Fibroblast of mammary gland (primary cell): ENCODE measurements at places on chromosomes 2 and 18.

DNA sequence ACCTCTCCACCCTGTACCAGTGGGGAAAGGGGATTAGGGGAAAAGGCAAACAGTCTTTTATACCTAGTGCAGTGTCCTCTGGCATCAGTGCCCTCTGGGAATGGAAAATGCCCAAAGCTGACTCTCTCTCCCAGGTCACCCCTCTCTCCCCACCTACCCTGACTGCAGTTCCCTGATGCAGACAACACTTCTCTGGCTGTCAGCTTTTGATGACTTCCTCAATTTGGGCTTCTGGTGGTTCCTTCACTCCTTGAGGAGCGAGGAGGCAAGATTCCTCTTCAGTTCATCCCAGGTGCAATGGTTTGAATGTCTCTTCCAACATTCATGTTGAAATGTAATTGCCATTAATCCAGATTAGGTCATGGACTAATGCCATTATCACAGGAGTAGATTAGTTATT is 19.7 kb upstream of the PPM1B start:
- DNase-seq: no peak

DNA sequence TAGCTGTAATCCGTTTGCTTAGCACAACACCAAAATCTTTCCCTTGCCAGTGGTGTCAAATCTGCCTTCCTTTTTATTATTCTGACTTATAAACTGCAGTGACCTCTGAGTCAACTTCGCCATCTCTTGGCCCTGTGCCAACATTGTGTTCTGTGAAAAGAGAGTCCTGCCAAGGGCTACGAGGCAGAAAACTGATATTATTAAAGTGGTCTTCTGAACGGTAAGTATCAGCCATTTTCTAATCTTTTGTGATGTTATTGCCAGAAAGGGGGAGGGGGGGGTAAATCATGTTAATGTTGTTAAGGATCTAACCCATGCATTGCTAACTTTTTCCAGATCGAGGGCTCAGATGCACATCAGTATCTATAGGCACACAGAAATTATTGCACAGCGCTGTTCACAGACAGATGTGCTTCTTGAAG is 121.5 kb upstream of the LTBP1 start:
- peak; percentile 53 for DNase-seq

- no peak for DNase-seq
Observed at GRCh38 chr2:127429844-127430425, 11.7 kb downstream of the PROC start.

- DNase-seq: no peak
Observed at GRCh38 chr18:47560723-47561715, 309.6 kb upstream of the SKOR2 start.

DNA sequence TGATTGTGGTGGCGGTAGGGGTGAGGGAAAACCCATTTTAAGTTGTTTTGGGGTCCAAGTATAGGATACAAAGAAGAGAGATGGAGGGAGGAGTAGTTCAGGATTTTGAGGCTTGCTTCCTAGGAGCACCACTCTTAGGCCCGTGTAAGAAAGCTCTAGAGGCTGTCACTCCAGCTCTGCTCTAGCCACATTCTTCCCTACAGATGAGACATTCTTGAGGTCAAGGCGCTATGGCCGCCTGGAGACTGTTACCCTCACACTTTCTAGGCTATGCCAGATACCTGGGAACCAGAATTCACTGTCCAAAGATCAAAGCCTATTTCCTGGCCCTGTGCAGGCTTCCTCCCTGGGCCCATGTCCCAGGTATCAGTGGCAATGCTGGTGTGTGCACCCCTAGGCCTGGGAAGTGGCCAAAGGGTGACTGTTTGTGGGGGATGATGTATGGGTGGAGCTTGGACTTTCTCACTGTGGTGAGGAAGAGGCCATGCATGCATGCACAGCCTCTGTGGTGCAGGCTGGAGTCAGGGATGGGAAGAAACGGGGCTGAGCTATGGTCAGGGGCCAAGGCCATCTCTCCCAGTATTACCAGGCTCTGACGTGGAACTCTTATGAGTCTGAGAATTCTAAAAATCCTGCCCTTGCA is 7.0 kb upstream of the TTL start:
- DNase-seq: peak; percentile 71

DNA sequence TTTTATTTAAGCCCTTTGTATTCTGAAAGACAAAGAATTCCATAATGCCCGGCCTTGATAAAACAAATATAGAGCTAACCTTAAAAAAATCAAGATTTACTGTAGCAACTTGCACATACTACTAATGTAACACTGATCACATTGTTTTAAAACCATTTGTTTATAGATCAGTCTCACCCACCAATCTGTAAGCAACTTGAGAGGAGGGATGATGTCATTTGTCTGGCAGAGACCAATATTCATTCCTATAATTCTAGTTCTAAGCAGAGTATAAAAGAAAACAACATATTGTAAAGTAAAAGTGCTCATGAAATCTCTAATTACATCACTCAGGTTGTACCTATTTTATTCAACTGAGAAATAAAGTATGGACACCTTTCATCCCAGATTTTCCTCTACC is 380.6 kb downstream of the TGIF1 start:
- no peak for DNase-seq

- DNase-seq: no peak
Observed at GRCh38 chr2:190526105-190526750, 8.3 kb downstream of the NEMP2 start.

DNA sequence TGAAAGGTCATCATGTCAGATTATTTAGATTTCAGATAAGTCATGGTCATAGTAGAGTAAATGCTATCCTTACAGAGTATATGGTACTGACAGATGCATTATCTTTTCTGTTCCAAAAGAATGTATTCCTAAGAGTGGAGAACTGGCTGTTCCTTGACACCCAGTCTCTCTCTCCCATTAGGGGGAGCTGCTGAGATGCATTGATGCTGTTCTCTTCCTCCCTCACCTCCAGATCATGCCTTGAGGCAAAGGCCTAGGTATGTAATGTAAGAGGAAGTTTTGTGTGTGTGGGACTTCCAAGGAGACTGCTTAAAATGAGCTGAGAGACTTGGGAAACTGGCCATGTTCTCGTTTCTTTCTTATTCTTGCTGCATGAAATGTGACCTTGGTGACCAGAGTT is 979.5 kb upstream of the CELF4 start:
- no peak for DNase-seq

GRCh38 chr18:10145546-10145945 is 231.7 kb downstream of the VAPA start:
- no peak for DNase-seq

DNA sequence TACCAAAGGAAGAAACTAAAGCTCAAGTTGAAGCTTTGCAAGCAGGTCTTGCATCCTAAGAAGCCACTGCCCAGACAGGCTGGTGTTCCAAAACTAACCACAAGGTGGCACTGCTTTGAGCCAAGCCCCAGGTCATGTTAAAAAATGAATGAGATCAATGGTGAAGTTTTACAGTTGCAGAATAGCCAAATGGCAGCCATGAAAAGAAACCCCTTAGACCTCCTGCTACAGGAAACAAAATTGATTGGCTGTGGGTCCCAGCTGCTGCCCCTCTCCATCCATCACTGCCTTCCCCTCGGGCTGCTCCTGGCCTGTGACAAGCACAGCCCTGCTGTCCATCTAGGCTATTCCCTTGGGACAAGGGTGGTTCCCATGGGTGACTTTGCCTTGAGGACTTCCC is 20.7 kb upstream of the MREG start:
- DNase-seq: peak; percentile 83

- no peak for DNase-seq
Observed at GRCh38 chr2:234571620-234572407, 74.9 kb upstream of the ARL4C start.

DNA sequence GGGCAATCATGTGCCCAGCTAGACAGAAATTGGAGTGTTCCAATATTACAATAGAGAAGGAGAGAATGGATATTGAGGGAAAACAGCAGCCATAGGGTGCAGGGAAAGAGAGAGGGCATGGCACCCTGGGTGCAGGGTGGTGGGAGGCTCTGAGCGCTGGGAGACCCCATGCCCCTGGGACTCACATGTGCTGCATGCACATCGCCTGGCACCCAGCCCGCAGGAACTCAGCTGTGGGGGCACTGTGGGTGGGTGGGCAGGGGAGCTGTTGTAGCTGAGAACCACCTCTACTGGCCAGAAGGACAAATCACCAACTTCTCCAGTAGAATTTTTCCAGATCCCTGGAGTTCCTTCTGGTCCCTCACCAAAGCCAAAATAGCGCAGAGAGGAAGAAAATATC is 7.2 kb upstream of the NEURL3 start:
- no peak for DNase-seq

DNA sequence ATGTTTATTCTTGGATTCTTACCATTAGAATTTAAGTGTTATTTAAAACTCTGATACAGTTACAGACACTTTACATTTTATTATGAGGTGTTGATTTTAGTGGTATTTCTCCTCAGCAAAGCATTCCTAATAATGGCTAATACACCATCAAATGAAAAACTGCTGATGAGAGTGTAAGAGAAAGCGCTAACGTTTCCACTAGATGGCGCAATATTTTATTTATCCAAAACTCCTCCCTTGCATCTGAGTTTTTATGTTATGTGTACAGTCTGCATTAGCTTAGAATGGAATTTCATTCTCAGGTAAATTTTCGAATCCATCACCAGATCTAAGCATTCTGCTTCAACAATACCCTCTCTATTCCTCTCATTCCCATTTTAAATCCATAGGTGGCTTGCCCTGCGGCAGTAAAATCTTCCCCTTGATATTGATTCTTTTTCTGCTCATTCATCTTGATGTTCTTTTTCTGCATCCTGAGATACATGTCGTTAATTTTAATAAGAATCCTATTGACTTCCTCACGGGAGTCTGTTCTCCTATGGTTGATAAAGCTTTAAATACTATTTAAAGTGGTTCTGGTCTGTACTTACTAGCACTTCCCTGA is 53.9 kb downstream of the PRKRA start:
- DNase-seq: peak; percentile 64

DNA sequence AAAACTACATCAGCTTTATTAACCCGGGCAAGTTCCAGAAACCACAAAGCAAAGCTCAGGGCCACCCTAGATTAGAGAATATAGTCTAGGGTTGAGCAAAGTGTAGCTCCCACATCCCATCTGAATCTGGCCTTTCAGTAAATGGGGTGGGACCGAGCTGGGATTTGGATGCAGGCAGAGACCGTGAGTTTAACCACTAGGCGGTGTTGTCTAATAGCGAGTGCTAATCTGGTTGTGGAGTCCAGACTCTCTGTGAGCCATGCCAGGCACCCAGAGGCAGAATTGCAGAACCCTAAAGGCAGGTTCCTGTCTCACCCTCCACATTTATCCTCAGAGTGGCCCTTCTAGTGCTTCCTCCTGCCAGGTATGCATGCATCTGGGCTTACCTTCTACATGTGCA is 435.9 kb downstream of the TSN start:
- DNase-seq: peak; percentile 11

DNA sequence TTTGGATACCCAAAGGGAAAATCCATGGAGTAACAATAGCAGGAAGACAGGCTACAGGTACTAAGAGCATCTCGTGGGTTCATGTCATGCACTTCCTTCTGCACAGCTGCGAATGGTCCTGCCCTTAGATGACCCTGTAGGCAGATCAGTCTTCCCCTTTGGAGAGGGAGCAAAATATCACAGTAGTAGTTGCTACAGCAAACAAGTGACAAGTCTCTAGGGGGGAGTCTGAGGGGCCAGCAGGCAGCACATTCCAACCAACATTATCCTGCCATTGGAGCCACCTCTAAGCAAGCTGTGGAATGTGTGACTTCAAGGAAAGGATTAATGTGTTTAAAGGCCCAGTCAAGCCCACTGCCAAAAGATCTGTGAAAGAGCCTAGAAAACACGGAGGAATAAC is 273.2 kb upstream of the PARD3B start:
- no peak for DNase-seq

GRCh38 chr18:38718365-38718901 is 1152.8 kb upstream of the CELF4 start:
- no peak for DNase-seq

DNA sequence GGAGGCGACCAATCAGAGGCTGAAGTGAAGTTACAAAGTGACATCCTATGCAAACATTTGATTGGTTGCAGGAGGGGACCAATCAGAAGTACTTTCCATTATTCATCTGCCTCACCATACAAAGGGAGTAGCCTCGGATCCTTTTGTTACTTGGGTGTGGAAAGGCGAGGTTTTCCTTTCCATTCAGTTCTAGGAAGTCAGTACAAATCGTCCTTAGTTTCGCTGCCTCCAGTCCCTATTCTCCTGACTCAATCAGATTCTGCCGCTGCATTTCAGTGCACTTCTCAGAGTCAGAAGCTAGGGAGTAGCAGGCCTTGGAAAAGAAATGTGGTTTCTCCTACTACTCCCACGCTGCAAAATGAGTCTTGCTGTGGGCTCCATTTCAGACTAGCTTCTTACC is 149.4 kb downstream of the DTNA start:
- DNase-seq: no peak

DNA sequence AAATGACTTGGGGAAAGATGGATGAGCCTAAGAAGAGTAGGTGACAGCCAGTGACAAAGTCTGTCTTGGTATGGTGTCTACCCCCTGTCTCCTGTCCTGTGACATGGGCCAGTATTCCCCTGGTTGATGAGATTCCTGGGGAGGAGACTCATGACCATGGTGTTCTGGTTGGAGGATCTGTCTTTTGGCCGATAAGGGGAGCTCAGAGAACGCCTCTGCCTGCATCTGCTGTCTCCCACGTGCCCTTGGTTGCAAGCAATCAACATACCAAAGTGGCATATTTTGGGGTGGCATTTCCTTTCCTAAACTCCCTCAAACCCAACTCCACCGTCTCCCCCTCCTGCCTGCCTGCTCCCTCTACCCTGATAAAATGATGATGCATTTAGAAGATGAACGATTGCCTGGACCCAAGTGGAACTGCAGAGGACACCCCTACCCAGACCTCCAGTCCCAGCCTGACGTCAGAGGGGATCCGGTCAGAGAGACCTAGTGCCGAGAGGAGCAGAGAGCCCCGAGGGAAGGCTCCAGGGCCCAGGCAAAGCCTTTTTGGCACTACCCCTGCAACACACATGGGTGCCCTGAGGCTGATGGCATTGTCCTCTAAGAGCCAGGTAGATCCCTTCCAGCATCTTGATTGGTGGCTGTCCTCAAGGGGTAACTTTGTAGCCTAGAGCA is 124.2 kb upstream of the MSH6 start:
- DNase-seq: no peak

- DNase-seq: no peak
Observed at GRCh38 chr2:240983361-240983995, 14.9 kb upstream of the SNED1 start.

DNA sequence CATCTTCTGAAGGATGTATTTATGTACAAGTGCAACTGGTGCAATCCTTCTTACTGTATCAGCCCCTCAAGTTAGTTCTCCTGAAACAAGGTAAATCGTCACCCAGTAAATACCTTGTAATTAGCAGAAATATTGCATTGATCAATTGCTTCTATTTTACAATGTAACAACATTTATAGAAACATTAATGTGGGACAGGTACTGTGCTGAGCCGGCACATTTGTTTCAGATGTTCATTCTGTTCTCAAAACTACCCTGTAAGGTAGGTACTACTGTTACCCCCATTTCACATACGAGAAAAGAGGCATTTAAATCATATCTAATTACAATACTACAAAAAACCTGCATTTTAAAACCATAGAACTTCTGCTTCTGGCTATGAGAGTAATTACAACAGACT is 19.5 kb downstream of the RTN4 start:
- DNase-seq: no peak

- DNase-seq: no peak
Observed at GRCh38 chr2:23296691-23297090, 88.3 kb upstream of the KLHL29 start.
